Glomerular endothelial cell (primary cell): ENCODE measurements at places on chromosomes 2 and 18.

- DNase-seq: no peak
These were observed 1.3 kb downstream of the TAF1B start for GRCh38 chr2:9844576-9844975.

DNA sequence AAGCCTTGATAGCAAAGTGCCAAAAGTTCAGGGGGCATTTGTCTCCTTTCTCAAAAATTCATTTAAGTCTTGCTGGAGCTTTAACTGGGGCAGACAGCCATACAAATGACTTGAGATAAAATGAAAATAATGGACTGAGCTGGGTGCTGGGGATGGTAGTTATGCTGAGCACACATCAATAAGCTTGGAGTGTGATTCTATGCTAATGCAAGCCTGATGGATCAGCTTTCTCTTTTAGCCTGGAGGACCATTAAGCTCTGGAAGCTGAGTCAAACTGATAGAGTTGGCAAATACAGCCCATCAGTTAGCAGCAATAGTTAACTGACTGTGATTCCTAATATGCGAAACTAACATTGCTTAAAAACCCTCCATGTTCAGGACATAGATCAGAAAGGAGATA lies 98.0 kb downstream of the CAMKMT start:
- no peak for DNase-seq

DNA sequence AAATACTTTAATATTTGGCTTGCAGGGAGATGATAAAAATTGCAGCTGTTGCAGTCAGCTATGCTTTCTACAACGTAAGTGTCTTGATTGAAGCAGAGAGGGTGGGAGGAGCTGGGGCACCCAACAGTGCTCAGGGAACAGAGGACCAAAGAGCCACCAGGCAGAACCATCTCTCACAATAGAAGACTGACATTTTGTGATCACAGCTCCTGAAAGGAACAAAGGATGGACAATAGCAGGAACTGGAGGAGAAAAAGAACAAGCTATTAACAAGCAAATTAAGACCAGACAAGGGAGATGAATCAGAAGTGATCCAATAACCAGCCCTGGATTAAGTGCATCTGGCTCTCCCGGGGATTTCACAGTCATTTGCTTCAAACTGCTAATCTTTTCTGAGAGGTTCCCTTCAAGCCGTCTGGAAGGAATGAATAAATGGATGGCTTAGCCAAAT lies 65.7 kb upstream of the SMAD2 start:
- DNase-seq: no peak

DNA sequence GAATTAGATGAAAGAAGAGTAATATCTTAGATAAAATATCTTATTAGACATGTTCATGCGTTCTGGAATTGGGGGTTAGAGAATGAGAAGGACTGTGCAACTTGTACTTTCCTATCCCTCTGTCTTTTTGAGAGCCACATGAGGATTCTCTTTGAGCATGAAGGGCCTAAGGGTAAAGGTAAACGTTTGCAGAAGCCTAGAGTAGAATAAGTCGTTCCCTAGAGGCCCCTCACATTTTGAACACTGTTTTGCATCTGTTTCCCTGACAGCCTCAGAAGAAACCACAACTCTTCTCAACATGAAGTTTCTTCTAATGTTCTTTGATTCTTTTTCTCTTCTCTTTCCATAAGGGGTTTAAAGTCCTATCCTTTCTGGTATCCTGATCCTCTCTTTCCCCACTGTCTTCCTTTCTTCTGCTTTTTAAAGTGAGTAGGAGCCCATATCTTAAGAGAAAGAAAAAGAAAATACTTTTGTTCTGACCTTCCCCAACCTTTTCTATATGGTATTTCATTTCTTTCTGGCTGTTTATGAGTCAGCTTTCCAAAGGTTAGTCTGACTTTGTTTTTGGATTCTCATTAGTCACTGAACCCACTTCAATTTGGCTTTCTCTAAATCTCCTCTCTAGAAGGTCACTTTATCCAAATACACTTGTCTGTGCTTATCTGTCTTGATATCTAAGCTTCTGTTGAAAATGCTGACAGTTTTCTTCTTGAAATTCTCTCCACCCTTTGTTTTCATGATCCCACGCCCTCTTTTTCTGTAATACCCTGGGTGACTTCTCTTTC lies 34.8 kb downstream of the PPP1R1C start:
- DNase-seq: no peak

GRCh38 chr2:219844401-219845091 lies 217.1 kb downstream of the SLC4A3 start:
- no peak for DNase-seq

DNA sequence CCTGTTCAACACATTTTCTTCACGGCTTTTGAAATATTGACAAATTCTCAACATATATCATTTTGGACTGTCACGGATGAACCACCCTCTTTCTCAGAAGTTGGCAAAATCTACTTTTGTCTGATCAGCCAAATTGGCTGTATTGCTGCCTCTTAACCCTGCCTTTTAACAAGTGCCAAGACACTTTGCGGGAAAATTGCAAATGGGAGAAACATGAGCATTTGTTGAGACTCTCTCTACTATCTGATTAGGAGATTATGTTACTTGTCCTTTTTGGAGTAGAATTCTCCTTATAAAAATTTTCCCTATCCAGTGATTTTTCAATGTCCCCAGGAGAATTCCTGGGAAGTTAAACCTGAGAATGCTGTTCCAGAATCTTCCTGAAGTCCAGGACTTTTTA lies 256.2 kb upstream of the ZSWIM2 start:
- DNase-seq: no peak

DNA sequence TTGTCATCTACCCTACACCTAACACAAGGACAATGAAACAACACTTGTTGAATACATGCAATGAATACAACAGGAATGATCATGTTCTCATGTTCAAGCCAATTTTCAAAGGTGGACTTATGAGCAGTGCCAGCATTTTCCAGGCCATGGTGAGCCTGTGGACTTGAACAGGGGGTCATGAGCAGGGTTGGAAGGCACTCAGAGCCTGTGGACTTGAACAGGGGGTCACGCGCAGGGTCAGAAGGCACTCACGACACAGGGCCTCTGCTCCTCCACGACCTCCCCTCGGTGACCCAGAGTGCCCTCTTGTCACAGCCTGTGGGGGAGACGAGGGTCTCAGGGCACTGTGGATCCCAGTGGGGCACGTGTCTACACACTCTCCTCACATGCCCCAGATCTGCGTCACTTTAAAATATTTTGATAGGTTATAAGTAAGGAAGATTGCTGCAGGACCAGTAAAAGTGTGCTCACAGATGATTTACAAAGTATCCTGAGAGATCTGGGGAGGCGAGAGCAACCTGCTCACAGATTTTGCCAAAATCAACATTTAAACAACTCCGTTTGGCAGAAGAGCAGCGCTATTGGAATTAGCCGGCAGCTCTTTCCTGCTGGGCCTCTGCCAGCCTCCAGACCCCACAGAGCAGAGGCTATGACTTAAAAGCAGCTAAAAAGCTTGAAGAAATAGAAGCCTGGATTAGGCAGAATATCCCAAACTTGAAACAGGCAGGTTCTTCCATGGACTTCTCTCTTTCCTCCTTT lies 121.9 kb downstream of the TMEM18 start:
- DNase-seq: no peak

- no peak for DNase-seq
These were observed 439.2 kb downstream of the SETBP1 start for GRCh38 chr18:45119876-45120275.

GRCh38 chr2:96623116-96623515 lies 15.0 kb downstream of the KANSL3 start:
- no peak for DNase-seq

GRCh38 chr2:65027616-65028244 lies 28.5 kb upstream of the CEP68 start:
- DNase-seq: no peak

DNA sequence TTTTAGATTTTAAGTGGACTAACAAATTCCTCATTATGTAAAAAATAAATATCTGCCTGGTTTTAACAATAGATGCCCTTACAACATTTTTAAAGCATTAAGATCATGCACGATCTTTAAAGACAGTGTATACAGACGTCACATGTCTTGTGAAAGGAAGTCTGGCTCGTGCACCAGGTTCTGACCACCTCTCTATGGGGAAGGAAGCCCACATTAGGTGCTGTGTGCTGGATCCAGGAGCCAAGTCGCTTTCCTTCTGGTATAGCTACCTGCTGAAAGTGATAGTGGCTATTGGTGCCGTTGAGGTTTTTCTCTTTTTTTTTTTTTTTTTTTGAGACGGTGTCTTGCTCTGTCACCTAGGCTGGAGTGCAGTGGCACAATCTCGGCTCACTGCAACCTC lies 116.5 kb downstream of the NCK2 start:
- no peak for DNase-seq

GRCh38 chr2:3940661-3941060 lies 237.3 kb downstream of the DCDC2C start:
- DNase-seq: no peak

GRCh38 chr2:218991674-218992168 lies 1.5 kb downstream of the CRYBA2 start:
- no peak for DNase-seq

DNA sequence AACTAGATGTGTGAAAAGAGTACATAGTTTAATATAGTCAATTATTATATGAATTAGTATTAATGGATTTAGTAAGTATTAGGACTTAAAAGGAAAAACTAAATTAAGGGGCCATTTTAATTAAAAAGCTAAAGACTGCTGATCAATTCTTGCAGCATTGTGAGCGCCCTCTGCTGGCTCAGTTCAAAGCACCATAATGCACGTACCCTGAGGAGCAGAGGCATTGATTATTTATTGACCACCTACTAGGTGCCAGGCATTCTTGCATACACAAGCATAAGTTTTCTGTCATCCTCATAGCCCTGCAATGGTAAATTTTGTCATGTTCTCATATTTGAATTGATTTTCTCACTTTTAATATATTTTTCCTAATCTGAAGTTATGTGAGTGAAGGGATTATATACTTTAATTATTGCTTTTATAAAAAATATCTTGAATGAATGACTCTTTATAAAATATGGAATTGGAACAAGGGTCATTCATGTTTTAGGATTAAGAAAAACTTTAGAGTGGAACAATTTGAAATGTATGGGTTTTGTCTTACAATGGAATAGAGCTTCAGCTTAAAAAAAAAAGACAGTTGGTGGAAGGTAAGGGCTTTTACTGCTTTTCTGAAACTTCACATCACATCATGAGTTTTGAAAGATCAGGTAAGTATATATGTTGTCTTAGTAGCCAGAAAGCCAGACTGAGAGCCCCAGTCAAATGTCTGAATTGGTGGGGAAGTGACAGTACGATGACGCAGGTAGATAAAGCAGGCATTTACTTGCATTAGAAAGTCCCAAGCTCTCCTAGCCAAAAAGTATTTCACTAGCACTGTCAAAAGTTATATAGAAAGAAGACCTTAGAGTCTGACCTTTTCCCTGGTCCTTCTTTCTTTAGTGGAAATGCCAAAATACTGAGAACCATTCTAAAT lies 9.7 kb downstream of the ITGA4 start:
- peak; percentile 39 for DNase-seq

- DNase-seq: no peak
These were observed 9.0 kb downstream of the PRKAG3 start for GRCh38 chr2:218822622-218823021.
